Activated naive CD8-positive, alpha-beta T cell treated with anti-CD3 and anti-CD28 coated beads, Interleukin-2, amount 10 ng/mL, durations not matched to agents 7 days and 5 days (primary cell): ENCODE measurements at places on chromosomes 6 and 20. TPM values are rescaled to one million over a fixed set of nuclear protein-coding genes. Genes with fewer than 3 reads are reported as not detected.
A peak's percentile ranks its signal among the peaks of the same experiment; 100 is the strongest.

The SPDEF gene
- not detected for total RNA-seq

The ADRM1 gene
- 74.6 TPM for total RNA-seq

The ACTL10 gene
- 4.4 TPM for total RNA-seq

The PI16 gene
- total RNA-seq: 0.37 TPM

- H3K4me1 ChIP-seq: no peaks in the 10 kb centered on the region
- H3K4me3 ChIP-seq: no peak overlapping the region
- no peaks in the 10 kb centered on the region for H3K27me3 ChIP-seq
- no peak overlapping the region for H3K27ac ChIP-seq
These were observed 28.8 kb downstream of the RARS2 start for GRCh38 chr6:87561017-87561416.

GRCh38 chr6:10415617-10416480, 975 bp upstream of the TFAP2A start:
- no peak overlapping the region for H3K4me3 ChIP-seq
- DNase-seq: no peak
- H3K4me1 ChIP-seq: peaks cover 30% of the 10 kb centered on the region
- peaks cover 91% of the 10 kb centered on the region for H3K27me3 ChIP-seq

- no peak for DNase-seq
- no peaks in the 10 kb centered on the region for H3K27me3 ChIP-seq
- H3K27ac ChIP-seq: no peak overlapping the region
- no peaks in the 10 kb centered on the region for H3K4me1 ChIP-seq
- peaks cover 10% of the 10 kb centered on the region for H3K36me3 ChIP-seq
These were observed 181.9 kb downstream of the ZFAND3 start for GRCh38 chr6:38001386-38001785.

GRCh38 chr6:162821102-162821501, 93.3 kb downstream of the PACRG start:
- DNase-seq: no peak
- H3K36me3 ChIP-seq: no peaks in the 10 kb centered on the region
- H3K4me1 ChIP-seq: no peaks in the 10 kb centered on the region
- H3K27ac ChIP-seq: no peak overlapping the region

DNA sequence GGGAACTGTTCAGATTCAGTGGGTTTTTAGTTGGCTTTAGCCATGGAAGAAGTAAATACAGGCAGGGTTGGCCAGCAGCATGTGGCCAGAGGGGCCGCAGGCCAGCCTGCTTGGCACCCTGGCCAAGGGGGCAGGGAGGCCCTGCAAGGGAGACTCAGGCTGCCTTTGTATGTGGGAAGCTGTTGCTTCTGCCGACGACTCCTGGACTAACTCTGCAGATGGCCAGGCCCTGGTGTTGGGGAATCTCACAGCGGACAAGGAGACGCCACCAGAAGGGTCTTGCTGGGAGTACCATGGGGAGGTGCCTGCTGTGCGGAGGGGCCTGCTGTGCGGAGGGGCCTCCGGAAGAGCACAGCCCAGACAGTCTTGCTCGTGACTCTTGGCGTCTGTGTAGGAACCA, 25.2 kb downstream of the PYGB start:
- no peak overlapping the region for H3K27ac ChIP-seq
- peaks cover 5% of the 10 kb centered on the region for H3K36me3 ChIP-seq
- no peaks in the 10 kb centered on the region for H3K27me3 ChIP-seq
- peak; percentile 14 for DNase-seq
- no peaks in the 10 kb centered on the region for H3K4me1 ChIP-seq

- peak overlapping the region; percentile 91 for H3K27ac ChIP-seq
- no peak for DNase-seq
These were observed 105.0 kb downstream of the PREX1 start for GRCh38 chr20:48722737-48723191.

DNA sequence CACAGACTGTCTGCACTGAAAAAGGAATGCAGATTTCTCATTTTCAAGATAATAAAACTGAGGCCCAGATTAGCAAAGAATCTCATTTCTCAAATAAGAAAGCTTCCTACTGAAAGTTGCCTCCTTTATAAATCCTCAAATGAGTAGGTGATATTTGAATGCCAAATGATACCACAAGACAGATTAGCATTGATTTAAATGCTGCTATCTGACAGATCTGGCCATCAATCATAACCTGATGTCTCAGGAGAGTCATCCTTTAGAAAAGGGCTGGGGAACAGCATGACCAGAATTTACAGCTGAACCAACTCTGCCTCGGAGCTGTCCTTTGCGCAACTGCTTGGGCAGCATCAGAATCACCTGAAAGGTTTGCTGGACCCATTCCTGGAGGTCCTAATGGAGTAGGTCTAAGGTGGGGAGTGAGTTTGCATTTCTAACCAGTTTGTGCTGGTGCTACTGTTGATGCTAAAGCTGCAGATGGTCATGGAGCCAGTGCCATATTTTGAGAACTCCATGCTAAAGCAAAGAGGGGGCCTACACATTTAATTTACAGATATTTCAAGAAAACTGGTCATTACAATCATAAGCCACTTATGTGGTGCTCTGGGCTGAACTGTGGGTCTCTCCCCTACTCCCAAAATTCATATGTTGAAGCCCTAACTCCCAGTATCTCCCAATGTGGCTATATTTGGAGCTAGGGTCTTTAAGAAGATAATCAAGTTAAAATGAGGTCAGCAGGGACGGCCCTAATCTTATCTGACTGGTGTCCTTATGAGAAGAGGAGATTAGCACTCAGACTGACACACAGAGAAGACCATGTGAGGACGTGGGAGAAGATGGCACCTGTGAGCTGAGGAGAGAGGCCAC, 295.5 kb upstream of the JARID2 start:
- no peak overlapping the region for H3K4me3 ChIP-seq
- no peaks in the 10 kb centered on the region for H3K4me1 ChIP-seq
- peaks cover 4% of the 10 kb centered on the region for H3K36me3 ChIP-seq
- no peak overlapping the region for H3K27ac ChIP-seq
- no peaks in the 10 kb centered on the region for H3K27me3 ChIP-seq
- DNase-seq: no peak

GRCh38 chr6:33965766-33966165, 162.0 kb upstream of the MLN start:
- H3K4me3 ChIP-seq: no peak overlapping the region
- H3K27ac ChIP-seq: no peak overlapping the region
- H3K36me3 ChIP-seq: no peaks in the 10 kb centered on the region
- H3K27me3 ChIP-seq: peaks cover 33% of the 10 kb centered on the region

DNA sequence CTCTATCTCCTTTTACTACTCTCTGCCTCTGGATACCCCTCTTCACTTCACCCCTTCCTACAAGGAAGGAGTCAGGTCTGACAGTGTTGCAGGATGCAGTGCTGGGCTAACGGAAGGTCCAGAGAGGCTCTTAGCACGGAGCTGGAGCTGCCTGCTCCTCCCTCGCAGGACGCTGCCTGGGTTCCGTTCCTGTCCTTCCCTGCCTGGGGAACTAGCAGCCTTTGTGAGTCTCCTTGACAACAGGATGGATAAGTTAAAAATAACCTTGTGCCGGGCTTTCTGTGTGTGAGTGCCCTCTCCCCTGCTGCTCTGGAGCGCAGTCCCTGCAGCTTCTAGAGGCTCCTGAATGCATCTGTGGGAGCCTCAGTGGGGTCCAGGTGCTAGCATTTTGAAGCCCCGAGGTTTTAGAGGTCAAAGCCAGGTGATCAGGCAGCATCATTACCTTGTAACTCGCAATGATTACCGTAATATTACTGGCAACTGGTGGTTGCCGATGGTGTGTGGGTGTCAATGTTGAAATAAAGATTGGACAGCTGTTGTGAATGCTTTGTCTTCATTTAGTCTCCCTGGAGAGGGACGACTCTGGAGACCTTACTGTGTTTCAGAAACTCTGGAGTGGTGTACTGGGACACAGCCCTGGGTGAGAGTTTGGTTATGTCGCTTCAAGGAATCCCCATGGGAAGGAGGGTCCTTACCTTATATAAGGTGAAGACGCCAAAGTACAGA, 44.4 kb downstream of the CDS2 start:
- H3K4me3 ChIP-seq: no peak overlapping the region
- peaks cover 3% of the 10 kb centered on the region for H3K36me3 ChIP-seq
- no peak overlapping the region for H3K27ac ChIP-seq
- peaks cover 41% of the 10 kb centered on the region for H3K4me1 ChIP-seq
- H3K27me3 ChIP-seq: no peaks in the 10 kb centered on the region

- no peak overlapping the region for H3K4me3 ChIP-seq
- peaks cover 21% of the 10 kb centered on the region for H3K4me1 ChIP-seq
- H3K36me3 ChIP-seq: peaks cover 21% of the 10 kb centered on the region
- H3K27me3 ChIP-seq: no peaks in the 10 kb centered on the region
These were observed 91.1 kb downstream of the ATXN1 start for GRCh38 chr6:16670183-16670582.

DNA sequence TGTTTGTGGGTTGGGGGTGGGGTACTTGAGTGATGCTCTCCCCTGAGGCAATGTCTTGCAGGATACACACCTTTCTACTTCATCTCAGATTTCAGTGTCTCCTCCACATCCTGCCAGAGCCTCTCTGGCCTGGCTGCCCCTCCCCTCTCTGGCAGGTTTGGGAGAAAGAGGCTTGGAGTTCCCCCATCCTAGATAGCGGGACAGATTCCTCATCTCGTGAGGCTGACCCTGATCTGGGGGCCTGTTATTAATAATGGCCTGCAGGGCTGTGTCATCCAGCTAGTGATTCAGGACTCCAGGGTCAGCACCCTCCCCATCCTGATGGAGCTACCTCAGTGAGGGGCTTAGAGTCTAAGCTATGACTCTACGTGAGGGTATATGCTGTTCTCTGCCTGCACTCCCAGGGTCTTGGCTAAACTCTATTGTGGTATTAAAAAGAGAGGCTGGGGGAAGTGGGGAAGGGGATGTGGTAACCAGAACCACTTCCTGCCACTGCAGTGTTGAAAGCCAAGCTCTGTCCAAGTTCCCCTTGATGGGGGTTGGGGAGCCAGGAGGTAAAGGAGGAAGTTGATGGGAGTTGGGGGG, 3.7 kb upstream of the MMP9 start:
- H3K27me3 ChIP-seq: peaks cover 43% of the 10 kb centered on the region
- peak overlapping the region; percentile 71 for H3K4me3 ChIP-seq
- peak; percentile 54 for DNase-seq
- H3K36me3 ChIP-seq: no peaks in the 10 kb centered on the region

DNA sequence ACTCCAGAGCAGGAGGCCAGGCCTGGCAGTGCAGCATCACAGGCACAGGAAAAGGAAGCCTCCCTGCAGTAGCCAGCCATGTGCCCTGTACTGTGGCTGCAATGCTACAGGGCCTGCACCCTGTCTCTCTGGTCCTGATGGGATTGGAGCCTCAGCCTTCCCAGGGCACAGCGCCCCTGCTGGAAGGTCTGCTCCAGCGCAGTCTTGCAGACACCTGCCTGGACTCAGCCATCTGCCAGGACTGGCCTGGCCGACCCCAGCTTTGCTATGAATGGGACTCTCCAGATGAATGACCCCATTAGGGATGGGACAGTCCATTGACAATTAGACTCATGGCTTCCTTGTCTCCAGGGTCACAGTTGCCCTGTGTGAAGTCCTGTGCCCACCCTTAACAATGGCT, 251.6 kb downstream of the ERMARD start:
- no peak for DNase-seq
- H3K4me1 ChIP-seq: peaks cover 5% of the 10 kb centered on the region
- H3K4me3 ChIP-seq: no peak overlapping the region
- H3K36me3 ChIP-seq: peaks cover 17% of the 10 kb centered on the region
- H3K27me3 ChIP-seq: no peaks in the 10 kb centered on the region
- H3K27ac ChIP-seq: no peak overlapping the region

GRCh38 chr20:23627501-23627900, 10.3 kb downstream of the CST3 start:
- DNase-seq: no peak
- H3K4me1 ChIP-seq: peaks cover 3% of the 10 kb centered on the region
- no peaks in the 10 kb centered on the region for H3K36me3 ChIP-seq
- no peak overlapping the region for H3K27ac ChIP-seq
- H3K4me3 ChIP-seq: no peak overlapping the region

DNA sequence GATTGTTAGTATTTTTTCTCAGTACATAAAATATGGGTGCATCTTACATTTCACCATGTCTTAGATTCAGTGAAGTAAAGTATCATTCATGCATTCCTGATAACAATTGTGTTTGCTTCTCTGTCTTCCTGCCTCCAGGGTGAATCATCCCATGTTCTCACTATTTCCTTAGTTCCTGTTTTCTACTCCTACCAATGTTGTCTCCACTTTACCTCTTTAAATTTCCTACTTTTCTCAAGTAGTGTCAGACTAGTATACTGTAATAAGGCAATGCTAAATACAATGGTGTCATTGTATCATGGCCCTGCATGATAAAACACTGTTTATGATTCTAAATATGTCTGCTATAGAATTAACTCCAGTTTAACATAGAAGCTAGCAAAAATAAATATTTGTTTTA, 37.4 kb upstream of the GABRR1 start:
- no peaks in the 10 kb centered on the region for H3K36me3 ChIP-seq
- no peak for DNase-seq
- peaks cover 9% of the 10 kb centered on the region for H3K27me3 ChIP-seq
- H3K4me3 ChIP-seq: no peak overlapping the region

- no peak overlapping the region for H3K4me3 ChIP-seq
- H3K36me3 ChIP-seq: no peaks in the 10 kb centered on the region
- DNase-seq: no peak
These were observed 5.8 kb upstream of the HEY2 start for GRCh38 chr6:125743604-125744003.

DNA sequence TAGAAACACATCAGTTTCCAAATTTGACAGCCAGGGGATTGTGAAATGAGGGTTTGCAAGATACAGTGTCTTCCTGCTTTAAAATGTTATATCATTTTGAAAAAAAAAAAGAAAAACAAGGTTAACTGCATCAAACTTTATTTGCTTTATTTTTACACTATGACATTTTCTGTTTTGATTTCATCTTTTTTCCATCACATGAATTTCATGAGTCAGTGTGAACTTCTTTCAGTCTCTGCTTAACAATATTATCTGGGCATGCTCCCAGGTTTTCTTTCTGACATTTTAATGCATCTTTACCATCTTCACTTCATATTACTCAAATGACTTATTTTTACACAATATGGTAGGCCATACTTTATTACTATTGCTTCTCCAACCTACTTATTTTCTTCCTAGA, 1.9 kb downstream of the NCOA7 start:
- H3K4me3 ChIP-seq: peak overlapping the region; percentile 31
- peaks cover 2% of the 10 kb centered on the region for H3K36me3 ChIP-seq
- H3K4me1 ChIP-seq: peaks cover 36% of the 10 kb centered on the region

- H3K27ac ChIP-seq: no peak overlapping the region
- H3K4me3 ChIP-seq: no peak overlapping the region
- no peaks in the 10 kb centered on the region for H3K36me3 ChIP-seq
- no peak for DNase-seq
These were observed 10.0 kb upstream of the RIPOR3 start for GRCh38 chr20:50701041-50701963.

GRCh38 chr6:77463308-77463860, at the start of gene HTR1B:
TSS of gene HTR1B (minus strand) at chr6:77463491. CDS start at chr6:77463403, 88 bp downstream.
- peaks cover 60% of the 10 kb centered on the region for H3K27me3 ChIP-seq
- H3K4me3 ChIP-seq: peak within 1 kb of the TSS; percentile 68
- peaks cover 5% of the 10 kb centered on the region for H3K36me3 ChIP-seq
- no peak for DNase-seq
- peaks cover 8% of the 10 kb centered on the region for H3K4me1 ChIP-seq
- H3K27ac ChIP-seq: no peak within 1 kb of the TSS

- H3K36me3 ChIP-seq: no peaks in the 10 kb centered on the region
- no peak for DNase-seq
- H3K27me3 ChIP-seq: peaks cover 52% of the 10 kb centered on the region
- peak overlapping the region; percentile 41 for H3K4me3 ChIP-seq
- no peak overlapping the region for H3K27ac ChIP-seq
These were observed 667 bp downstream of the CAP2 start for GRCh38 chr6:17393892-17394631.

- no peak overlapping the region for H3K4me3 ChIP-seq
- H3K4me1 ChIP-seq: no peaks in the 10 kb centered on the region
- H3K27ac ChIP-seq: no peak overlapping the region
- no peaks in the 10 kb centered on the region for H3K27me3 ChIP-seq
- H3K36me3 ChIP-seq: no peaks in the 10 kb centered on the region
- no peak for DNase-seq
These were observed 1302.8 kb upstream of the EYS start for GRCh38 chr6:67009818-67010217.

- DNase-seq: no peak
- H3K36me3 ChIP-seq: peaks cover 3% of the 10 kb centered on the region
- H3K4me1 ChIP-seq: peaks cover 3% of the 10 kb centered on the region
These were observed 54.7 kb upstream of the SAYSD1 start for GRCh38 chr6:39169448-39170344.
